ENCODE measurements at places on chromosomes 7 and 10.
A peak's percentile ranks its signal among the peaks of the same experiment; 100 is the strongest.

DNA sequence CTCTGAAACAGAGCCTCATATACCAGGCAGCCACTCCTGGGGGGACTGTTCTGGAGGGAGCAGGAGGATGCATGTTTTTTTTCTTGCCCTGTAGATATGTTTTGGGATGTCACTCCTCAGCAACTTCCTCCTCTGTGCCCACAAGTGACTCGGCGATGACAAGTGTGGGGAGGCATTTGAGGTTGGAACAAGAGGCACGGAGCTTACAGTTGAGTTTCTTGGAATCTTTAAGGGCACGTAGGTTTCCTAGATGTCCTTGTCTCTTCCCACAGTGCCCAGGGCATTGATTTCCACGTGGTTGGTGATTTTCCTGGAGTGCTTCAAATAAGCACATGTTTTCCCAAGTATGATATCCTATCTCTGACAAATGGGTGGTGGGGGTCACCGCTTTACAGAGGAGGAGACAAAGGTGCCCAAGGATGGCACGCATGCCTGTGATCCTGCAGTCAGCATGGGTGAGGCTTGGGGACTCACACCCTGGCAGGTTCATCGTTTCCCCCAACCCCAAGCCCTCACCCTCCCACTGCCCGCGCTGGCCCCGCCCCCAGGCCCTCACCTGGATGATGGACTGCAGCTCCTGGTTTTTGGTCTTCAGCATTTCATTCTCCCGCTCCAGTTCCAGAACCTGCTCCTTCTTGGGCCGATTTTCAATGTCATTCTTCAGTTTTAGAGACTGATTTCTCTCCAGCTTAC is 95.2 kb upstream of the GNA12 start:
- no peak for DNase-seq

DNA sequence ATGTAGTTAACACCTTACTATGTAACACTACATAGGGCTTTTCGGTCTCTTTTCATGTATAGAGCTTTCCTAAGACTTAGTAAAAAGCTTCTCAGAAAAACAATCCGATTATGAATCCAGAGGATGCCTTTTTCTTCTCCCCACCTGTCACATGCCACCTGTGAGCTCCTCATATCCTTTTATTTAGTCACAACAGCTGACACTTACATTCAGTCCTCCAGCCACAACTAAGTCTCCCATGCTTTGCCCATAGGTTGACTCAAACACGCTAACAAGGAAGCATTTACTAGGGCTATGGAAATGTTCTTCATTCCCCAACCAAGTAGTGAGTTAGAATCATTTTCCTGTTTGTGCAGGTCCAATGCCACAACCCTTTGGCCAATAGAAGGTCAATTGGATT is 7.9 kb downstream of the ENO4 start:
- DNase-seq, result no peak

- DNase-seq, result no peak
Observed at GRCh38 chr10:15843695-15844094, 16.6 kb downstream of the MINDY3 start.

DNA sequence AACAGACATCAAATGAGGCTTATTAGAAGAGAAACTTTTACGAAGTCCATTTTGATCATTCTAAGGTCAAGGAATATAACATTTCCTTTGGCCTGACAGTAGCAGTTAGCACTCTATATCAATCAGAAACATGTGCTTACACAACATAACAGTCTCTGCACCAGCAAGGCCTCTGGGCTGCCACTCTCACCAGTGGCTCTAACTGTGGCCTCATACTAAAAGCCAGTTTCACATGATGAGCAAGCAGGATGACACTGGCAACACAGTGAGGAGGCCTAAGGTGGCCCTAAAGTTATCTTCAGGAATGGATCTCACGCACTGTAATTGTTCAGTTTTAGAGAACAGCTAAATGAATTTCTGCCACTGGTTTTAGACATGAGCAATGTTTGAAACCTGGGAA is 126.8 kb downstream of the COBL start:
- DNase-seq, result no peak

GRCh38 chr7:88912852-88913251 is 117.3 kb upstream of the TEX47 start:
- no peak for DNase-seq

DNA sequence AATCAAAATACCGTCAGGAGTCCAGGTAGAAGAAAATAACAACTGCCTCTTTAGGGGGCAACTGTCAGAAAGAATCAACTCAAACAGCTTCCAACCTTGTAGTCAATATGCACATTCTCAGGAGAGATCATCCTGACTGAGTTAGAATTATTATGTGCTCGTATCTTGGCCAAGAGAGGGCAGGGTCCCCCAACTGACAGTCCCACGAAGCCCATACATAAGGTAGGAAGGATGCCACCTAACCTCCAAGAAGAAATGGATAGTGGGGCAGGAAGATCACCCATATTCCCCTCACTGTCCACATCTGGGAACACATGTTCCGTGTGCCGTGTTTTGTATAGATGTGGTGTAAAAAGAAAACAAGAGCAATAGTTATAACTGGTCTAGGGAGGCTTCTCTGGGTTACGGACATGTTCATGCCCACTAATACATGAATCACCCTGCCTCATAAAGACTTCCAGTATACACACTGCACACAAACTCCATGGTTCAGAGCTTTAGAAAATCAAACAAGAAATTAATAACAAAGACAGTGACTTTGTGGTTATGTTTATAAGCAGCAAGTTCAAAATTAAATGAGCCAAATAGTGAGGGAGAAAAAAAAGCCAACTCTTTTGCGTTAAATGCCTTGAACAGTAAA is 295.6 kb downstream of the FGFR2 start:
- no peak for DNase-seq

DNA sequence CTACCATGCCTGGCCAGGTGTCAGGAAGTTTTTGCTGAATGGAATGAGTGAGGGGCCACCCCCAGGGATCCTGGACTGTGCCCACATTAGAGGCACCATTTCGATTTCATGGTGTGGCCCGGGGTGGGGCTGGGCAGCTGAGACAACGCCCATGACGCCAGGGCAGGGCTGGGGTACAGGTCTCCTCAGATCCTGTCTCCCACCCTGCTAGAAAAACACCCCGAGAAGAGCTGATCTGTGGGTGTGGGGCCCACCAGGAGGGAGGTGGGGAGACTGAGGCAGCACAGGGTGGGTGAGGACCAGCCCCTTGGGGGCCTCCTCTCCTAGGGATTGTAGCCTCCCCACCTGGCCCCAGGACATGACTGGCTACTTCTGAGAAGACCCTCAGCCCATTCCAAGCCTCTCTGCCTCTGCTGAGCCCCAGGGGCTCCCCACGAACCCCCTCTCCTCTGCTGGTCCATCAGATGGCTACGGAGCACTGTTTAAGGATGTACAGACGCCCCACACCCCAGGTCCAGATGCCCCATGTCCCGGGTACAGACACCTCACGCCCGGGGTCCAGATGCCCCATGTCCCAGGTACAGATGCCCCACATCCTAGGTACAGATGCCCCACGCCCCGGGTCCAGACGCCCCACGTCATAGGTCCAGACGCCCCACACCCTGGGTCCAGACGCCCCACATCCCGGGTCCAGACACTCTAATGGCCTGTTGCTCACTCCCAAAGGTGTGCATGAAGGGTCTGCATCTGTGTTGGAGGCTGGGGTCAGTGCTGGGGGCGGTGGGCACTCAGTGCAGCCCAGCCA is 99.4 kb downstream of the MICALL2 start:
- no peak for DNase-seq

- DNase-seq, result no peak
Observed at GRCh38 chr7:46237466-46237865, 316.4 kb upstream of the IGFBP3 start.

GRCh38 chr7:130953196-130953595 is 219.2 kb upstream of the KLF14 start:
- no peak for DNase-seq

DNA sequence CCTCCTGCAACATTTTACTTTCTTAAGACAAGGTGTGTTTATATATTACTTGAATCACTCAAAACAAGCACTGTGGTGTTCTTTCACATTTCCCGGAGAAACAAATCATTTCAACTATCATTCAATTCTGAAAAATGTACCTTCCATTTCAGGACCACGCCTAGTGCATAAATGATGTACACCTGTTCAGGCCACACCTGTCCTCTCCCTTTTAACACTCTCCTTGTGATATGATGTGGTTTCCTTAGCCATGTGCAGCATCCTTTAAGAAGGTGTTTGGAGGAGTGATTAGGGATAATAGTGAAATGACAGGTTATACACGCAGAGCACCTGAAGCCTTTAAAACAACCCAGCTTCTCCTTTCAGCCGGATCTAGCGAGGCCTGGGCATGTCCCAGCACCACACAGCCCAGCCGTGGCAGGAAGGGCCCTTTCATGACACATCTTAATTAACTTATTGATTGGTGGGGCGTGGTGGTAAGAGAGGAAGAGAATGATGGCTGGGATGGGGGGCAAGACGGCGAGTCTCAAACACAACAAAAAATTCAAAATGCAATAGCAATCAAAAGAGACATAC is 26.9 kb downstream of the ABLIM1 start:
- DNase-seq, result no peak

GRCh38 chr10:5804386-5804785 is 8.8 kb downstream of the GDI2 start:
- DNase-seq, result no peak

- no peak for DNase-seq
Observed at GRCh38 chr7:96686305-96686704, 23.3 kb downstream of the SEM1 start.

DNA sequence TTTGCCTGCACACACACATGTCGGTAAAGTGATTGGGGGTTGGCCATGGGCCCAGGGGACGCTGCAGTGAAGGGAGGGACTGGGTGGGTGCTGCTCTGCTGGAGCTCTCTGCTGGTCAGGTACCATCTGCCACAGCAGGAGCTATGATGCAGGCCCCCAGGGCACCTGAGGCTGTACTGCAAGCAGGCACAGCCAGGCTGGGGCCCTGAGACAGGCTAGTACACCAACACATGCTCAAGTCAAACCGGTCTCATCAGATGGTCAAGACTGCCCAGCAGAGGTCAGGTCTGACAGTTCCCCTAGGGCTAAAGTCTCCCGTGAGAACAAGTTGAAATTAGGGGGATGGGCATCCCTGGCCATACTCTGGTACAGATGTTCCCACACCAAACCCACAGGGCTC is 118.3 kb upstream of the THSD7A start:
- DNase-seq, result no peak

DNA sequence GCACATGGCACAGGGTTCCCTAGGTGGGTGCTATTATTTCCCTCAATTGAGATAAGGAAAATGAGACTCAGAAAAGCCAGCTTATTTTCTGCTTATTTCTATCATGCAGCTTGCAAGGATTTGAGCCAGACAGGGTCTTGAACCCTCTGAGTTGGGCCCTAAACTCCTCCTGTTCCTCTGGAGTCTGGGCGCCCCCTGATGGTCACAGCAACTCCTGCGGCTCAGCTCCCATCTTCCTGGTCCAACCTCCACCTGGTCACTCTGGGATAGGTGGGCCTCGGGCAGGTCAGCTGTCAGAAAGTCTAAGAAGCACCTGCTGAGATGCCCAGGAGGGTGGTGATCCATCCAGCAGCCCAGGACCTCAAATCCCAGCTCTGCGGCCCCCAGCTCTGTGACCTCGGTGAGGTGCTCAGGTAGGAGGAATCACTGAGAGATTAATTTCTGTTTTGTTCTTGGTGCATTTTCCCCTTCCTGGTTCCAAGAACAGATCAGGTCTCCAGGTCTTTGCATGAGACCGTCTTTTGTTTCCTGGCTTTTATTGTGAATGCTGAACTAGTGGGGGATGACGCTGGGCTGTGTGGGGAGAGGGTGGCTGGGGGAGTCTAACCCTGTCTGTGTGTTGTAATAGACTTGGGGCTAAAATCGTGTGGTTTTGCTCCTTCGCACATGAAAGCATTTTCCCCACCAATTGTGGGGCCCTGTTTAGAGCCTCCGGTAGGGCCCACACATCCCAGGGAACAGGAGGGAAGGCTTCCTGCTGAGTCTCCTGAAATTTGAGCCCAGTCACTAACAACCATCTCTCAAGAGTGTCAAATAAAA is 32.8 kb downstream of the TMEM130 start:
- DNase-seq, result no peak

DNA sequence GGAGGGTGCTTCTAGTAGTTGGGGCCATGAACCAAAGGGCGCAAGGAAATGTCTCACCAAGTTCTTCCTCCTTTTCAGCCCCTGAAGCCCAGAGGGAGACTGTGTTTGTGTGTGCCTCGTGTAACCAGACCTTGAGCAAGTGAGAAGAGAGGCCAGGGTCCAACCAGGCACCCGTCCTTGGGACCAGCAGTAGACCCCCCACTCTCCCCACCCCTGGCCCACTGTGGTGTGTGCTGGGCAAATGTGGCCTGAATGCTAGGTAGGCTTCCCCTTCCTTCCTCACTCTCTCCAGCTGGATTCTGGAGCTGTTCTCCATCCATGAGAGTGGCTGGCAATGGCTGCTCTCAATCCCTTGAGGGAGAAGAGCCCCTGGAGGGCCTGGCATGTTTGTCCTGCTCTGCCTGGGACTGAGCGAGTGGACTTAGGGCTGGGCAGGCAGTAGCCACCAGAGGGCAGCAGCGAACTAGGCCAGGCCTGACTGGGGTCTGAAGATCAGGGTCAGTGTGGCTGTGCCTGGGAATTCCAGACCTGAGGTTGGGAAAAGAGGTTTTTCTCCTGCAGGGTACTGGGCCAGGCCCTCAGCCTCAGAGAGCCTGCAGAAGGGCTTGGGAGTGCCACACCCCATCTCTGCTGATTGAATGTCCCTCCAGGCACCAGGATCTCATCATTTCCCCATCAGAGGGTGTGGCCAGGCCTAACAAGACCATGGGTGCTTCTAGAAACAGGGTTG is 12.5 kb downstream of the SFRP5 start:
- DNase-seq, result peak; percentile 91

- no peak for DNase-seq
Observed at GRCh38 chr10:35132727-35133126, 6.1 kb downstream of the CREM start.
